ENCODE measurements at places on chromosomes 13 and 19.

DNA sequence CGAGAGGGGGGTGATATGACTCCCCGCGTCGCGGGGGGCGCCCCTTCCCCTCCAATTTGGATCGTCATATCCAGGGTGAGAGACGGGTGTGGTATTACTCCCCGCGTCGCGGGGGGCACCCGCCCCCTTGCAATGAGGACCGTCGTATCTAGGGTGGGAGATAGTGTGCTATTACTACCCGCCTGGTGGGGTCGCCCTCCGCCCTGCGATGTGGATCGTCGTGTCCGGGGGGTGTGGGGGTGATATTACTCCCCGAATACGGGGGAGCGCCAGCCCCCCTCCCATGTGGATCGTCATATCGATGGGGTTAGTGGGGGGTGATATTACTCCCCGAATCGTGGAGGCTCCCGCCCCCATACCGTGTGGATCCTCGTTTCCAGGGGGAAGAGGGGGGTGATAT, 29.2 kb upstream of the RGCC start:
- DNase-seq, result peak; percentile 19

GRCh38 chr13:96214824-96215445, 125.0 kb downstream of the HS6ST3 start:
- no peak for DNase-seq

DNA sequence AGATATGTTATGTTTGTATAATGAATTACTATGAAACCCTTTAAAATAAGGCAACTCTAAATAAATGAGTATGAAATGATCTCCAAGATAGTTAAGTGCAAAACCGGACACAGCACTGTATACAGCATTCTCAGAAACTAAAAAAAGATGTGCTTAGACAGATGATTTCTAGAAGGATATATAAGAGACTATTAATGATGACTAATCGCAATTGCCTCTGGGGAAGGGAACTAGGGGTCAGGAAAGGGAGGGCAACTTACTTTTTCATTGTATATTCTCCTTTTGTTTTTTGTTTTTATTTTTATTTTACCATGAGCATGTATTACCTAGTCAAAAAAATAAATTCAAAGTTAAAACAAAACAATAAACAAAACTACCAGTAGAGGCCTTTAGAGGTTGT, 12.8 kb downstream of the PEG3 start:
- no peak for DNase-seq

DNA sequence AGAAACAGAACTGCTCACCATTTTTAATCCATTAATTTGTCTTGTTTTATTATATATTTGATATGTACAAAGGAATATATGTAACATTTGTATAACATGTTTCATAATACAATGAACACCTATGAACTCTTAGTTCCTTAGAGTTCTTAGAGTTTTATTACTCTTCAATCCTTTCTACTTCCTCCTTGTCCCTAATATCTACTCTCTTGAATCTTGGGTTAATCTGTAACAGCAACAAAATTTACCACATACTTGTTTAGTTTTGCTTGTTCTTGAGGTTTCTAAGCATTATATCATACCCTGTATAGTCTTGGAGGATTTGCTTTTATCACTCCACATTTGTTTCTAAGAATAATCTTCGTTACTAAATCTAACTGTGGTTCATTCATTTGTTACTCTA, 151.4 kb downstream of the PDS5B start:
- DNase-seq, result no peak

GRCh38 chr13:70842062-70842644, 733.9 kb upstream of the KLHL1 start:
- no peak for DNase-seq

DNA sequence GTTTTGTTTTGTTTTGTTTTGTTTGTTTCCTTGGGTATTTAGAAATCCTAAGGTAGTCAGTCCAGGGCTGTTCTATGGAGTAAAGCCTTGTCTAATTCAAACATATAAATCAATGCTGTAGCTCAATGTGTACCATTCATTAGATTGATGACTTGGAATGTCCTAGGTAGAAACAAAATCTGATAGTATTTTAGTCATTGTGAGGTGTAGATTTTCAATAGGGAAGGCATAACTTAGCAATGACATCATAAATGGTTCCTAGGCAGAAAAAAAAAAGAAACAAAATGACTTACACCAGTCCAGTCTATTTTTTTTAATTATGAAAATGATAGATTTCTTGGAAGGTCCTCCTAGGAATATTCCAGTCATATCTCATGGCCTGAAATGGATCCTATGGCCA, 189.9 kb downstream of the SPRY2 start:
- DNase-seq, result no peak
